ENCODE measurements at places on chromosomes 2 and 18.

GRCh38 chr2:127563458-127564428, 28.3 kb downstream of the MYO7B start:
- DNase-seq = no peak

DNA sequence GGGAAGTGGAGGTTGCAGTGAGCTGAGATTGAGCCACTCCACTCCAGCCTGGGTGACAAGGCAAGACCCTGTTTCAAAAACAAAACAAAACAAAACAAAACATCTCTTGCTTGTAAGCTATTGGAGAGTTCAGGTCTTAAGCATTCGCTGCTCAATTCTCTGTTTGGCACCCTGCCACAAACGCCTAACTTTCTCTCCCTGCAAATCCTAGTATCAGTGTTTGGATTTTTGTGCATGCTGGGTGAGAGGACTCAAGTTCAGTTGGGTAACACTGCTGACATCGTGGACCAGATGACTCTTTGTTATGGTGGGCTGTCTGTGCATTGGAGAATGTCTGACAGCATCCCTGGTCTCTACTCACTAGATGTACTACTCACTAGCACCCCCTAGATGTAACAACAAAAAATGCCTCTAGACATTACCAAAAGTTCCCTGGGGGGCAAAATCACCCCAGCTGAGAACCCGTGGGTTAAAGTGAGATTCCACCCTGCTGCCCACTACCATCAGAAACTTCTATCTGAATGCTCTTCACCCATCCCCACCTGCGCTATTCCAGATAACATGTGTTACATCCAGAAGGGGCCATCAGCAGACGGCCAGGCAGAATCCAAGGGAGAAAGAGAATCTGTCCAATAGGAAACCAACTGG, 50.9 kb downstream of the CACNB4 start:
- no peak for DNase-seq

DNA sequence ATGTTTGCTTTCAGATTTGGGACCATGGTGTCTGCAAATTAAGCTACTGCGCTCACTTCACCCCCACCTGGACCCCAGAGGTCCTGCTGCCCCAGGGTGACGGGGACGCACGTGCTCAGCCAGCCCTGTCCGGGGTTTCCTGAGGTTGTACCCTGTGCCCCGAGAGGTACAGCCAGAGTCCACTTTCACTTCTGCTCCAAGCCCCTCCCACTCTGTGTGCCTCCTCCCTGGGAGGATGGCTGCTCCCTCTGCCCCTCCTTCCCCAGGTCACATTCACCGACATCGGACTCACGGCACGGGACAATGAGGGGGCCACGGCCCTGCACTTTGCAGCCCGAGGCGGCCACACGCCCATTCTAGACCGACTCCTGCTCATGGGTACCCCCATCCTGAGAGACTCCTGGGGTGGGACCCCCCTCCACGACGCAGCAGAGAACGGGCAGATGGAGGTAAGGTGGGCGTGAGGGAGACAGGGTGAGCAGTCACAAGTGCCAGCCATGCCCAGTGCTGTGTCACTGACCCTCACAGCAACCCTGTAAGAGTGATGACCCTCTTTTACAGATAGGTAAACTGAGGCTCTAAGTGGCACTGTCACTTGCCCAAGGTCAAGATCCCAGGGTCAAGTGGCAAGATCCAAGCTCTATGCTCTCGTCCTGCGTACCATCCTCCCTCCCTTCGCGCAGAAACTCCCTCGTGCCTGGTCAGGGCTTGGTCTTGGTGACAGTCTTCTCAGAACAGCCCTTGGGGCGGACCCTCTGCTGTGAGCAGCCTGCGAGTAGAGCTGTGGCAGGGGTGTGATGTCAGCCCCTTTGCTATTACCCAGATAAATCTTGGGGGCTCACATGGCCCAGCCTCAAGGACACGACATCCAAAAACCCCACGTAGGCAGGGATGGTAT, 7.6 kb downstream of the ESPNL start:
- no peak for DNase-seq

GRCh38 chr2:58721912-58722591, 480.9 kb upstream of the FANCL start:
- no peak for DNase-seq

Measured in T follicular helper cell (primary cell).